ENCODE measurements at places on chromosomes 7 and 10. TPM values are rescaled to one million over a fixed set of nuclear protein-coding genes. Genes with fewer than 3 reads are reported as not detected.
A peak's percentile ranks its signal among the peaks of the same experiment; 100 is the strongest.

GRCh38 chr10:79178614-79179163 lies 109.9 kb downstream of the ZMIZ1 start:
- DNase-seq, result peak; percentile 73

GRCh38 chr10:70476249-70477035 lies 2.1 kb upstream of the PALD1 start:
- DNase-seq, result peak; percentile 1

DNA sequence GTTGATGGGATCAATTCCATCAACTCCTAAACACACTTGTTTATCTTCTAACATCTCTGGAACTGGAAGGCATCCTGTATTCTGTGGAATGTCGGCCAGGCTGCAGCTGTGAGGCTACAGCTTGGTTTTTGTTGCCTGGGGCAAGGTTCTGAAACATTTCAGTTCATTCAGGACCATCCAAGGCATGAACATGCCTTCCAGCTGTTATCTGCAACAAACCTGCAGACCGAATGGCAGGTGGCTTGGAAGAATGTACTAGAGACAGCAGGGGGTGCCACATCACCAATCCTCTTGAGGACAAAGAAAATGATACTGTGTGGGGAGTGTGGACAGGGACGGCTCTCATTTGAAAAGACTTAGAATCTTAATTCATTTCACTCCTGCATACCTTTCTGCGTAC lies 12.4 kb downstream of the PAPOLB start:
- peak; percentile 67 for DNase-seq

- DNase-seq, result no peak
These were observed 19.0 kb upstream of the COL1A2 start for GRCh38 chr7:94375691-94376090.

GRCh38 chr10:62113680-62114079 lies 155.0 kb downstream of the RTKN2 start:
- DNase-seq, result no peak

GRCh38 chr7:2461268-2462026 lies 14.8 kb downstream of the GRIFIN start:
- DNase-seq, result peak; percentile 43

DNA sequence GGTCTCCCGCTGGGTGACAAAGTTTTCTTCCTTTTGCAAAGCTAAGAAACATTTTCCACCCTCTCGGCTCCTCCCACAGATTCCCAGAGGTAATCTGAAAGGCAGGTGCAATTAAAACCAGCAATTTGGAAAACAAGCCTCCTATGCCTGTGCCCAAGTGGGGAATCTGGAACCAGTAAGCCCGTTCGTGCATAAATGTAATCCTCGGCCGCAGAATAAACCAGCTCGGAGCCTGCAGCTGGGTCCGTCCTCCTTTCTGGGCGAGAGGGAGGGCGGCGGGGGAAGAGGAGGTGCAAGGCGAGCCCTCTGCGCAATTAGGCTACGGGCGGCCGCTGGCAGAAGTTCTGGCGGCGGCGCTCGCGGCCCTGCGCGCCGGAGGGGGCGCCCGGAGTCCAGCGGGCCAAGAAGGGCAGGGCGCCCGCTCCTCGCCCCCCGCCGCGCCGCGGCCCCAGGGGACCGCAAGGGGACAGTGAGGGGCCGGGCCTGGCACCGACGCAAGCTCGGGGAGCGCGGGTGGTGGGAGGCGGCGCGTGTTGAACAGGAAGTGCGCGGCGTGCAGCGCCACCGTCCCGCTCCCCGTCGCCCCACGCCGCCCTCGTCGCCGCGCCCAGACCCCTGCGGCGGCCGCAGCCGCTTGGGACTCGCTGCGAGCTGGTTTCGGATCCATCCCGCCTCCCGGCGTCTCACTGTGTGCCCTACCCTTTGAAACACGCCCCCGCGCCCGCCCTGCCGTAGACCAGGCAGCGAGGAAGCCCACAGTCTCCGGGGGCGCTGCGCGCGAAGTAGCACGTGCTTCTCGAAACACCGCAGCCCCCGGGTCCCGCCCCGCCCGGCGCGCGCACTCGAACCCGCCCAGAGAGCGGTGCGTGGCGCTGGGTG lies at the start of gene PRKAG2:
Gene PRKAG2, minus strand, starts transcription at position 217 of the 879 bp plus-strand sequence. CDS start 495 bp downstream, outside the sequence.
- peak; percentile 82 for DNase-seq

DNA sequence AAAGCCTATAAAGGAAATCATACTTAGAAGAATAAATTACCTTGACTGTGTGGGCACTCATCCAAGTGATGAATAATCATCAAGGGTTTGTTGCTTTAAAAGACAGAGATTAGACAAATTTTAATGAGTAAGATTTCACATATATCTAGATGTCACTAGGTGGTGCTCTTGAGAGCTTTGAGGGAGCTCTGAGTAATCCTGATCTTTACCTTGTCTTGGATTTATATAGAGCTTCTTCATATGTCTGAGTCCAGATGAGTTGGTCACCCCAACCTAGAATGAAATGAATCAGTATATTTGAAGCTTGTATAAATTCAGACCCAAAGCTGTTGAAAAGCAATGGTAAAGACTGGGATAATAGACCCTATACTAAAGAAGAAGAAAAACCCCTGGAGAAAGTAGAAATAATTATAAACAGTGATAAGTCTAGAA lies 3.7 kb downstream of the AGR2 start:
- peak; percentile 60 for DNase-seq

DNA sequence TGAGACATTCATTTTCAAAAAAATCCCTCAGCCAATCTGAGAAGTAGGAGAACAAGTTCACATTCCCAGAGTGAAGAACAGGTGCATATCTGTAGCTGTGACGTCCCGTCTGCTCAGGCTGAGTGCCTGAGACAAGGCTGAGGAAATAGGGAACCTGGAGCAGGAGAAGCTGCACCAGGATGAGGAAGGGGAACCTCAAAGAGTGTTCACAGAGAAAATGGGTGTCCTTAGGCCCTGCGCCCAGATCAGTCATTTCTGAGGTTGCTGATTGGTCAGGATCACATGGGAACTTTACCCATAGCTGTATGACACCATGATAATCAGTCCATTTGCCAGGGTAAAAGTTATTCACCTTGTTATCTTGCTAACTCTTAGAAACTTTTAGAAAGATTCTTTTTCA lies 34.2 kb upstream of the TARP start:
- no peak for DNase-seq

- DNase-seq, result peak; percentile 87
These were observed 67.9 kb upstream of the PDZD8 start for GRCh38 chr10:117442944-117443685.

GRCh38 chr7:138980563-138981291 lies 462 bp downstream of the KIAA1549 start:
- peak; percentile 37 for DNase-seq

DNA sequence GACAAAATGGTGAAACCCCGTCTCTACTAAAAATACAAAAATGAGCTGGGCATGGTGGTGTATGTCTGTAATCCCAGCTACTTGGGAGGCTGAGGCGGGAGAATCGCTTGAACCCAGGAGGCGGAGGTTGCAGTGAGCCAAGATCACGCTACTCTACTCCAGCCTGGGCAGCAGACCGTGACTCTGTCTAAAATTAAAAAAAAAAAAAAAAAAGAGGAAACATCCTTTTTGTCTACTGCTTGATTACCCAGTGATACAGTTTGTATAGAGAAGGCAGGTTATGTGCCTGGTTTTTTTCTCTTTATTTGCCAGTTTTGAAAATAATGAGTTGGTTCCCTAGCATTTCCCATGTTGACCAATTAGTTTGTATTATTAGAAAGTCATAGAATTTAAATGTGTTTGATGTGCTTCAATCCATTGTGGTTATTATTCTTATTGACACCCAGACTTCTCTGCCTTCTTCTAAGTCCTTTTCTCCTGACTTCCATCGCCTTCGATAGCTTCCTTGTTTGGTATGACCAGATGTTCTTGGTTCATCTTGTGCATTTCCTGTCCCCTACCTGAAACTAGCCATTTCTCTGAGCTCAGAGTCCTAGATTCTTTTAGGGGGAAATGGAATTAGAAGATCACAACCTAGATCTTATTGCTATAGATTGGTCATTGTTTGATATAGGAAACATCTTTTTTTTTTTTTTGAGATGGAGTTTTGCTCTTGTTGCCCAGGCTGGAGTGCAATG lies 43.2 kb downstream of the VKORC1L1 start:
- no peak for DNase-seq

GRCh38 chr7:104962781-104963180 lies 51.2 kb upstream of the KMT2E start:
- no peak for DNase-seq

ZNF680 gene
- not detected for total RNA-seq

C10orf67 gene
- total RNA-seq, result not detected

RELN gene
- total RNA-seq, result 0.02 TPM

GRM3 gene
- total RNA-seq, result 13.6 TPM

IFIT1B gene
- not detected for total RNA-seq

RNF133 gene
- 0.53 TPM for total RNA-seq

GIMAP7 gene
- total RNA-seq, result not detected

Measured in neural progenitor cell (in vitro differentiated cells).